Dorsolateral prefrontal cortex (tissue), 122 donors: ENCODE measurements at places on chromosomes 12 and 14.
A peak's percentile ranks its signal among the peaks of the same experiment; 100 is the strongest.

GRCh38 chr12:46266382-46266791 lies 2.5 kb downstream of the SLC38A1 start:
- no peak for DNase-seq

DNA sequence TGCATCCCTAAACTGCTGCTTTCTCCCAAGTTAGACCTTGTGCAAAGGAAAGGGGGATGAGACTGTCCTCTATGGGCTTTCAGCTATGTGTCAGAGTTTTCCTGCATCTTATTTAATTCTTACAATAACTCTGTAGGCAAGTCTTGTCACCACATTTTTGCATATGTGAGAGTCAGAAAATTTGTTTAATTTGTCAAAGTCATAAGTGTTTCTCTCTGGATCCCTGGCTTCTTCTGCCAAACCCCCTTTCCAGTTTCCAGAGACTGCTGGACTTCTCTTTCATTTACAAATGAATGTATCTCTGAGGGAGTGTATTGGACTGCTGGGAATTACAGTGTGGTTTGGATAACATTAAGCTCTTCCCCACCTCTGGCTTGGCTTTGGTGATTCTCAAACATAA lies 877.6 kb upstream of the SEL1L start:
- DNase-seq = no peak

DNA sequence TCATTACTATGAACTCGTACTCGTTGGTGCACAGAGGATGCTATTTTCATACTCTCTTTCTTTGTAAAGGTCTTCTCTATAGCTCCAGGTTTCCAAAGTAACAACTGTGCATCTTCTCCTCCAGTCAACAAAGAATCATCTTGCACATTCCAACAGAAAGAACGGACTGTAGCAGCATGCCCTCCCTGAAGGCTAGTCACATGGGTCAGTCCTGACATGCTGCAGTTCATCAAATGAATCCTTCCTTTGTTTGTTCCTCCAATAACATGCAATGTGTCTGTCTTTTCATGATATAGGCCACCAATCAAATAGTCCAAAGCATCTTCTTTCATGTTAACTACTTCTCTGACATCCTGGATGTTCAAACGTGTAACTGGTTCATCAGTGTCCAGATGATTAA lies 42.9 kb downstream of the WDR89 start:
- DNase-seq = no peak

DNA sequence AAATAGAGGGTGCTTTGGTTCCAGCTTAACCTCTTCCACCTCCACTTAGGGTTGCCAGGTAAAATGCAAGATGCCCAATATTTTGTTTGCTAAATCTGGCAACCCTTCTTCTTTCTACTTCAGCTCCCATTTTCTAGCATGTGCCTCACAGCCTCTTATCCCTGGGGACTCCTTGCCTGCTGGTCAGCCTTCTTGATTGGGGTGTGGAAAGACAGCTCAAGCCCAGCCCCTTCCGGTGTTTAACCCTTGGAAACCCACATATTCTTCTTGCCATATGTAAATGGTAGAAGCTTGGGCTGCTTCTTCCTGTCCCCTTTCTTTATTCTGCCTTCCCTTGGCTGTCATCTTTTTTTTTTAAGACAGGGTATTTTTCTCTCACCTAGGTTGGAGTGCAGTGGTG lies 5.7 kb downstream of the SPIC start:
- DNase-seq = no peak

- DNase-seq = no peak
These were observed 793.5 kb upstream of the NOVA1 start for GRCh38 chr14:27391331-27391730.

DNA sequence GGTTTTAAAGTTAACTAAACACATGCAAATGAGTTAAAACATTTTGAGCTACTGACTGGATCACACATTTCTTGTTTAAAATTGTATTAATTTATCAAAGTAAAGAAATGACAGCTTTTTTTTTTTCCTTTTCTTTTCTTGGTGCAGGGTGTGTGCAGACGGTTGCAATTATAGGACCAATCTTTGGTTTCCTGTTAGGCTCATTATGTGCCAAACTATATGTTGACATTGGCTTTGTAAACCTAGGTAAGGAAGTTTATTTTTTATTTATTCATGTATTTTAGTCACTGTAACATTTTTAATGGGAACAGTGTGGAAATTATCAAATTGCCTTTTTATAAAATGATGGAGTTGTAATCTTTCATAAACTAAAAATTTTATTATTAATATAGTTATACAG lies 21.9 kb downstream of the SLCO1C1 start:
- DNase-seq = no peak

- no peak for DNase-seq
These were observed 1.6 kb upstream of the ARID4A start for GRCh38 chr14:58296726-58297125.

- no peak for DNase-seq
These were observed 14.4 kb upstream of the ATF1 start for GRCh38 chr12:50749459-50749882.

DNA sequence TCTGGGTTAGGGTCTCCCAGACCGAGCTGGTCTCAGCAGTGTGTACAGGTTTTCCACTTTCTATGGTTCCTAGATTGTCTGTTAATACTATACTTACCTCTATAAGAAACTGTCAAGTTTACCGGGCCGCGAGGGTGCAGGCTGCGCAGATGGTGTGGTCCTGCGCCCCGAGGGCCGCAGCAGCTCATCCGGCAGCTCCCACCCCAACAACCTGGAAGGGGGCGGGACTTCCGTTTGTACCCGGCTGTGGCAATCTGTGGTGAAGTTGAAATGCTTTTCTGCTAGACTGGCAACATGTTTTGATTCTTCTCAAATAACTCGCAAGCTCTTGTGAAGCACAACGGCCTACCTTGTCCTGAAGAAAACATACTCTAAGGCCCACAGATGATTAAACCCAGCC lies at the start of gene CLEC9A:
CLEC9A (plus strand) TSS at position 237 of the 400 bp plus-strand sequence. CDS start 22,006 bp downstream, outside the sequence.
- no peak for DNase-seq

DNA sequence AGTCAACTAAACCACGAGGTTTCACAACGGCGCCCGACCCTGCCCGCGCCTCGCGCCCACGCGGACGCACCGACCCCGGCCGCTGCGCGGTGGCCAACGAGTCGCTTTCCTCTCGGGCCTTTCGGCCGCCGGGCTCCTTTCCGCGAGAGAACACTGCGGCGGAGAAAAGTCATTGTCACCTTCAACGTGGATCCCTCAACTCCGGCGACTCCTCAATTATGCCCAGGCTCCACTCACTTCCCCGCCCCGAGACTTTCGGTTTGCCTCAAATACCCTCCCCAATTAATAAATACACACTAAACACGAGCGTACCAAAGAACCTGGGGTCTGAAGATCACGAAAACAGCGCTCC lies 450 bp downstream of the SINHCAF start:
- DNase-seq = peak; percentile 12

GRCh38 chr14:101363880-101364391 lies 197.4 kb upstream of the DIO3 start:
- no peak for DNase-seq

DNA sequence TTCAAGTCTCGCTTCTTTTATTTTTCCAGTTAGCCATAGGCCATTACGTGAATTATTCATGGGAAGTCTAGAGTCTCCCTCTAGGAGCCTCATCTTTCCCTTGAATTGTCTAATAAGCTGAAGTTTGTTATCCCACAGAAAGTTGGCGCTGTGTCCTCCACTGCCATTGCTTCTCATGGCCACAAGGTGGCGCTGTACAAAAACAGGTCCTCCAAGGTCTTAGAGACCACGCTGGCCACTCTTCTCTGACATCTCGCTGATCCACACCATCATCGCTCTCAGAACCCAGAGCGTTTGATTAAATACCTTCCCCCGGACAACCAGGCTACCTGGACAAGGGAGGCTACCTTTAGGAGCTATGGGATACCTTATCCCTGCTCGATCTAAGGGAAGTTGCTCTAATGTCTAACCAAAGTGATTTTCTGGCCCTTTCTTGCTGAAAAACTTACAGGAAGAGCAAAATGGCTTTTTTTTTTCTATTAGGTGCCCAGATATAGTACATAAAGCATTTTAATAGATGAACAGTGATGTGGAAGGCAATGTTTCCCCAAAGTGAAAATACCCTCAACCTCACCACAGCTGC lies 110.0 kb downstream of the CCDC60 start:
- peak; percentile 49 for DNase-seq

GRCh38 chr14:68349900-68350629 lies 442.8 kb downstream of the ZFP36L1 start:
- no peak for DNase-seq

- DNase-seq = no peak
These were observed 48.2 kb downstream of the FOXN3 start for GRCh38 chr14:89368490-89369477.

- DNase-seq = no peak
These were observed 26.7 kb downstream of the C14orf132 start for GRCh38 chr14:96065661-96066459.

- DNase-seq = no peak
These were observed 62.0 kb upstream of the CSRP2 start for GRCh38 chr12:76940671-76941445.

DNA sequence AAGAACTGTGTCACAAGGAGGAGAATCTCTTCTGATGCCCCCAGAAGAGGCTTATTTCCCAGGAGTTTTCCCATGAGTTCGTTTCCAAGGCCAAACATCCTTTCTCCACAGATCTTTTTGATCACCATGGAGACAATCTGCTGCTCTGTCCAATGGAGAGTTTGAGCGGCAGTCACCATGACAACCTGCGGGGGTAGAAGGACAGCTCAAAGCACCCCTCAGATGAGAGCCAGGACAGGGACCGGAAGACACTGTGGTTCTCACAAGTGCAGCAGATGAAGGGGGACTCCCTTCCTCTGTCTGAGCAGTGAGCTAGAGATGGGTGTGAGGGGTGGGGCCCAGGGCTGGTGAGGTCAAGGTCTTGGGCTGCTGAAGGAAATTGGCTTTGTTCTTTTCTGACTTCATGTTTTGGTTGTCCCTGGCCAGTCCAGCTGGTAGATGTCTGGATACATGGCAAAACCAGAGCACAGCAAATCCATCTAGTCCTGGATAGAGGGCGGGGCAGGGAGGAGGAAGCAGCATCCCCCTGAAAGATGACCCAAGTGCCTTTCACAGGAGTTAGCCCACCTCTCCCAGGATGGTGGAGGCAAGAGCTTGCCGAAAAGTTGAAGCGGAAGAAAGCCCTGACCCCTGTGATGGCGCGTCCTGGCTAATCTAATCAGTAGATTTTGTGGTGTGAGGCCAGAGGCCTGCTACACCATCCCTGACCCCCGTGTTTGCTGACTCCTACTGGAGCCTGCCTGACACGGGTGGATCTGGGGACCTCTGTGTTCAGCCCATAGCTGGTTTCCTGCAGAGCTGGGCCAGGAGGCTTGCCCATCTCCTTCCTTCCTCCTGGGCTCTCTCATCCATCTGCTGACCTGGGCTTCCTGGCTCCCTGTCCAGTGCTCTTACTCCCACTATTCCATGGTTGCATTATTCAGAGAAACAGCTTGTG lies 24.4 kb downstream of the DHRS2 start:
- DNase-seq = peak; percentile 51

DNA sequence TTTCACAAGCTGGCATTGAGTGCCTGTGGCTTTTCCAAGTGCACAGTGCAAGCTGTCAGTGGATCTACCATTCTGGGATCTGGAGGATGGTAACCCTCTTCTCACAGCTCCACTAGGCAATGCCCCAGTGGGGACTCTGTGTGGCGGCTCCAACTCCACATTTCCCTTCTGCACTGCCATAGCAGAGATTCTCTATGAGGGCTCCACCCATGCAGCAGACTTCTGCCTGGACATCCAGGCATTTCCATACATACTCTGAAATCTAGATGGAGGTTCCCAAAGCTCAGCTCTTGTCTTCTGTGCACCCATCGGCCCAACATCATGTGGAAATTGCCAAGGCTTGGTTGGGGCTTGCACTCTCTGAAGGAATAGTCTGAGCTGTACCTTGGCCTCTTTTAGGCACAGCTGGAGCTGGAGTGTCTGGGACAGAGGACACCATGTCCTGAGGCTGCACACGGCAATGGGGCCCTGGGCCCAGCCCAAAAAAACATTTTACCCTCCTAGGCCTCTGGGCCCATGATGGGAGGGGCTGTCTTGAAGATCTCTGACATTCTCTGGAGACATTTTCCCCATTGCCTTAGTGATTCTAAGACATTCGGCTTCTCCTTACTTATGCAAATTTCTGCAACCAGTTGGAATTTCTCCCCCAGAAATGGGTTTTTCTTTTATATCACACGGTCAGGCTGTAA lies 313.3 kb upstream of the SFSWAP start:
- DNase-seq = no peak

- DNase-seq = no peak
These were observed 29.2 kb upstream of the DCN start for GRCh38 chr12:91211866-91212265.

GRCh38 chr12:54549774-54550451 lies 512 bp downstream of the PDE1B start:
- peak; percentile 24 for DNase-seq

- no peak for DNase-seq
These were observed 38.0 kb downstream of the PTGER2 start for GRCh38 chr14:52352061-52352491.

GRCh38 chr14:95322651-95323050 lies 2.9 kb upstream of the CLMN start:
- DNase-seq = no peak

GRCh38 chr14:78946949-78947348 lies 776.8 kb downstream of the NRXN3 start:
- no peak for DNase-seq

DNA sequence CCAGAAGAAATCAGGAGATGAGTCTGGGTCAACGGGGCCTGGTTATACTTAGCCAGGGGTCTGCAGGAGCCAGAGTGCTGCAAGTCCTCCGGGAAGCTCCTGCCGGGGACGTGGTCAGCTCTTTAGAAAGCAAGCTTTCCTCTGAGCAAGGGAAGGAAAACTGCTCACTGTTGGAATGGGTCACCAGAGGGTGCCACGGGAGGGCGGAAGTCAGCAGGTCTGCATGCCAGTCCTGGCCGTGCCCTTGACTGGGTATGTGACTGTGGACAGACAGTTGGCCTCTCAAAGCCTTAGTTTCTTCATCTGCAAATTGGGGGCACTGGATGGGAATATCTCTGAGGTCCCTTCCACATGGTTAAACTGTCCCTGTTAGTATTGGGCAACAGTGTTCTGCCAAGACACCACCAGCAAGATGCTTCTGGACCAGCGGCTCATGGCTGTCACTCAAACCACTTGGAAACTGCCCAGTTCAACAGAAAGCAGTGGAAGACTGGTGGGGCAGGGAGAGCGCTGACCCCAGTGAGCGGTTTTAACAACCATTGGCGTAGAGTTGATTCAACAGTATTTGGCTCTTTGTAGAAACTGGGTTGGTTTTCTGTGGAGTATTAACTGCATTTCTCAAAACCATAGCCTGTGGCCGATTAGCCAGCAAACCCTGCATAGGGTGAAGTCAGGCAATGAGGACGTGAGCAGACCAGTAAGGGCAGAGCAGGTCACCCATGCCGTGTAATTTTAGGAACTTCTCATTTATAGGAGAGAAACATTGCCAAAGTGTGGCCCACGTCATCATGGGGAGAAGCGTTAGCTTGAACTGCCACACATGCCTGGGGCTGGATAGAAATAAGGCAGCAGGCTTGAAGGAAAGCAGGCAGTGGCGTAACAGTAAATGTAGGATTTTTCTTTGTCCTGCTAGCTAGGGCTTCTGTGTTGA lies 163.9 kb upstream of the PRMT8 start:
- no peak for DNase-seq

GRCh38 chr12:53365245-53365904 lies 14.6 kb upstream of the SP1 start:
- no peak for DNase-seq

GRCh38 chr12:3534511-3534910 lies 43.5 kb downstream of the PRMT8 start:
- no peak for DNase-seq
